Activated CD4-positive, alpha-beta T cell treated with anti-CD3 and anti-CD28 coated beads for 24 hours (primary cell): ENCODE measurements at places on chromosomes 2 and 18.

DNA sequence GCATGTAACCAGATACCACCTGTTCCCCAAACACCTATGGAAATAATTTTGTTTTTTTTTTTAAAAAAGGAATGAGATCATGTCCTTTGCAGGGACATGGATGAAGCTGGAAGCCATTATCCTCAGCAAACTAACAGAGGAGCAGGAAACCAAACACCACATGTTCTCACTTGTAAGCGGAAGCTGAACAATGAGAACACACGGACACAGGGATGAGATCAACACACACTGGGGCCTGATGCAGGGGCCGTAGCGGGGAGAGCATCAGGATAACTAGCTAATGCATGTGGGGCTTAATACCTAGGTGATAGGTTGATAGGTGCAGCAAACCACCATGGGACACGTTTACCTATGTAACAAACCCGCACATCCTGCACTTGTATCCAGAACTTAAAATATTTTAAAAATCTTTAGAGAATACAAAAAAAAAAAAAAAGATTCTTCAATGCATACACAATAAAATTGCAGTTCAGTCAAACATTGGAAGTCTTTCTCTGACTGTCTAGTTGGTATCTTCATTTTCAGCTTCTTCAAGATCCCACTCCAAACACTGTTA lies 11.6 kb upstream of the CASP10 start:
- no peak for DNase-seq

- no peak for DNase-seq
Observed at GRCh38 chr2:5521461-5521860, 170.7 kb upstream of the SOX11 start.

DNA sequence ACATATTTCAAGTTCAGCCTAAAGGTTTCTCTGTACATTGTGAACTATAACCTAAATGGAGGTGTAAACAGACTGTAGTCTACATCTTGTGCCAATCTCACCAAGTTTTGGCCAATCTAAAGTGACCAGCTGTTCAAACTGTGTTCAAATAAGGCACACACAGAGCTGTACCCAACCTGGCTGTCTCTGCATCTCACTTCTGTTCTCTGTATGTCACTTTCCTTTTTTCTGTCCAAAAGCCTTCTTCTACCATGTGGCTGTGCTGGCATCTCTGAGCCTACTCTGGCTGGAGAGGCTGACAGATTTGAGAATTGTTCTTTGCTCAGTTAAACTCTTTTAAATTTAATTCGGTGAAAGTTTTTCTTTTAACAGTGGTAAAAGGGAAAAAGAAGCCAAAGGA lies 817.9 kb downstream of the SOCS6 start:
- no peak for DNase-seq

GRCh38 chr2:6394276-6394675 lies 471.4 kb downstream of the CMPK2 start:
- DNase-seq = no peak

DNA sequence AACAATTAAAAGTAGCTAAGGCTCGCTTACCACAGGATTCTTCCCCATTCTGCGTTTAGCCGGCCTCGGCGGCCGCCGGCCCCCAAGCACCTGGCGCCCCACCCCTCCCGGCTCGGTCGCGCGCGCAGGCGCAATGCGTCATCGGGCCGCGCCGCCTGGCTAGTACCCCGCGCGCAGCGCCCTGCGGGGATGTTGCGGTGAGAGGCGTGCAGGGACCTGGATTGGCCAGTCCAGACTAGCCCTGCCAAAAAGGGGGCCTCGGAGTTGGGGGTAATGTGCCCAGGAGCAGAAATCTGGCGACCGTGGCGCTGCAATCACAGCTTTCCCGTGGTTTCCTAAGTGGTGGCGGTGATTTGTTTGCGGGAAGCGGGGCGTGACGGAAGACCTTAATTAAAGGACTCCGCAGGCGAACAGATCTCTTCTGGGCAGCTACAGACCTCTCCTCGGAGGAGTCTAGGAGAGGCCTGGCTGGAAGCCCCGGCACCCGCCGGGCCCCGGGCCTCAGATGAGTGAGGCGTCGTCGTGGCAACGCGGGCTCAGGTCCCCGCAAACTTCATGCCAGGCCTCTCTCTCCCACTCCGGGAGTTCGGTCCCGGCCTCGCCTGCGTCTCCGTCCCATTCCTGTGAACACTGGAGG lies 606 bp downstream of the TMEM237 start:
- peak; percentile 78 for DNase-seq

GRCh38 chr2:200394045-200394444 lies 87.6 kb downstream of the SPATS2L start:
- DNase-seq = no peak

DNA sequence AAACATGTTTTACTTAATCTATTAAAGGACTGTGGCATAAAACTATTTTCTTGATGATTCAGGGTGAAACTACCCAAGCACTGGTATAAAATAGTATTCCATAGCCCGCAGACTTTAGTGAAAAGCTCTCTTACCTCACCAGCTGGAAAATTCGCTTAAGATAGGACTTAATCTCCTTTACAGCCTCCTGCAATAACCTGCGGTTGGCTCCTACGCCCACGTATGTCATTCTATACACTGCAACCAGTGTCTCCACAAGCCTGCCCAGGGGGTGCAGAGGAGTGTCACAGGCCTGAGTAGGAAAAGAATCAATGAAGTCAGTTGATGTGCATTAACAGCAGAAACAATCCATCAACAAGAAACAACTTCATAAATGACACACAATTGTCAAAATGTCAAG lies 11.3 kb upstream of the MPP4 start:
- DNase-seq = no peak

GRCh38 chr2:191533693-191534180 lies 144.2 kb upstream of the NABP1 start:
- DNase-seq = no peak

GRCh38 chr18:45780568-45780967 lies 44.9 kb upstream of the SIGLEC15 start:
- no peak for DNase-seq

GRCh38 chr2:168550670-168551069 lies 94.6 kb downstream of the CERS6 start:
- DNase-seq = no peak

GRCh38 chr18:46152436-46152807 lies 48.2 kb downstream of the HAUS1 start:
- no peak for DNase-seq

- DNase-seq = no peak
Observed at GRCh38 chr18:8091035-8091434, 518.2 kb upstream of the RAB12 start.

GRCh38 chr2:40534528-40534927 lies 82.6 kb upstream of the SLC8A1 start:
- no peak for DNase-seq

DNA sequence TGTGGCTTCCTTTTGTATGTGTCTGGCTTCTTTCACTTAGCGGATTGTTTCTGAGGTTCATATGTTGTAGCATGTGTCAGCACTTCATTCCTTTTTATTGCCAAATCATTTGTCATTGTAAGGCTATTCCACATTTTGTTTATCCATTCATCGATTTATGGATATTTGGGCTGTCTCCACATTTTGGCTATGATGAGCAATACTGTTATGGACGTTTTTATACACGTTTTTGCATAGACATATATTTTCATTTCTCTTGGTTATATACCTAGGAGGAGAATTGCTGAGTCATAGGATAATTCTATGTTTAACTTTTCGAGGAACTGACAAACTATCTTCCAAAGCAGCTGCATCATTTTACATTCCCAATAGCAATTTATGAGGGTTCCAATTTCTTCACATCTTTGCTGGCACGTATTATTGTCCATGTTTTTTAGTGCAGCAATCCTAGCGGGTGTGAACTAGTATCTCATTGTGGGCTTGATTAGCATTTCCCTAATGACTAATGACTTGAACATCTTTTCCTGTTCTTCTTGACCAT lies 48.1 kb upstream of the TBC1D8 start:
- no peak for DNase-seq

- peak; percentile 26 for DNase-seq
Observed at GRCh38 chr2:246489-247144, 17.2 kb downstream of the SH3YL1 start.

- no peak for DNase-seq
Observed at GRCh38 chr2:127406454-127406853, 11.8 kb upstream of the PROC start.

DNA sequence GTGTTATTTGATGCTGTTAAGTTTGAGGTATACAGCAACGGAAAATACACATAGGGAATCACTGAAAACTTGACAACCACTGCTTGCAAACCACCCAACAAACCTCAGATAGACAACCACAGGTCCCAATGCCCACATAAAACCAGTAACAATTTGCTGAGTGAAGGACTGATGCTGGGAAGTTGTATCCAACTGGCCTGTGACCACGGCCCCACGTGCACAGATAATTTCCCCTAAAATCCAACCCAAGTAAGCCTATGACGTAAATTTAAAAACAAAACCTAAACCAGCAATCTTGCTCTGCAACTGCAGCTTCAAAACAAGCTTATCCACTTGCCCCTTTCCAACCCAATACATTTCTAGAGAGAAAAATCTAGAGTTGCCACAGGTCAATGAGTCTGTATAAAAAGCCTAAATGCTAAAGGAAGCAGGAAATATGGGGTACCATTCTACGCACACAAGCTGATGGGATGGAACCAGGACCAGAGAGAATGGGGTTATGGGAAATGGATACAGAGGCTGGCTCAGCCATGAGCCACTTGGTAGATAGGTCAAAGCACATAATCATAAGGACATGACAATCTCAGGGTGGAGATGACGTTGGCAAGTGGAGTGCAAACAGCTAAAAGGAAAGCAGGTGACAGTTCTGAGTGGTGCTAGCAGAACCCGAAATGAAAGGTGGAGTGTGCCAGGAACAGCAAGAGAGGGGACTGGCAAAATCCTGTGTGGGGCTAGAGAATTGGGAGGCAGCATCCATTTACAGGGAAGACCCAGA lies 27.8 kb upstream of the CREB1 start:
- DNase-seq = no peak

GRCh38 chr2:126886211-126886915 lies 12.3 kb upstream of the TEX51 start:
- DNase-seq = peak; percentile 17

DNA sequence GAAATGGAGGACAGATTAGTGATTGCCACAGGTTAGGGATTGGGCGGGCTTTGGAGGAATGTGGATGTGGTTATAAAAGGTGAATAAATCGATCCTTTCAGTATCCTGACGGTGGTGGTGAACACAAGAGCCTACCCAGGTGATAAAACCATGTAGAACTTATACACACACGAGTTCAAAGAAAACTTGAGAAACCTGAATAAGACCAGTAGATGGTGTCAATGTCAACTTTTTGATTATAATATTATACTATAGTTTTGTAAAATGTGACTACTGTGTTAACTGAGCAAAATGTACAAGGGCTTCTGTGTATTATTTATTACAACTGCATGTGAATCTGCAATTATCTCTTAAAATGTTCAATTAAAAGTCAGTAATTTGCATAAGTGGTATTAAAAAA lies 136.3 kb downstream of the ERBB4 start:
- no peak for DNase-seq

DNA sequence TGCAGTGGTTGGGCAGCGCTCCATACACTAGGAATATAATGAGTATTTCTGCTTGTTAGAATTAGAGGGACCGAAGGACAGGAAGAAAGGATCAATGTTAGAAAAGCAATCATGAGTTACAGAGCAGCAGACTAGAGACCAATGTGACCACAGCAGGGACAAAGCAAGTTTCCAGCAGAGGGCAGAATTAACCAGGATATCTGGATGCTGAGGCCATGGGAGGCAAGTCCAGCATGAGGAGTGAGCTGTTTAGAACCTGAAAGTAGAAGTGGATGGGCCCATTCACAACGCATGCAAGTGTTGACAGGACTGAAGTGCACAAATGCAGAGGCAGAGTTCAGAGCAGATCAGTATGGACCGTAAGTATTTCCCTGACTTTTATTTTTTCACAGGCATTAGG lies 910.4 kb upstream of the GYPC start:
- no peak for DNase-seq

DNA sequence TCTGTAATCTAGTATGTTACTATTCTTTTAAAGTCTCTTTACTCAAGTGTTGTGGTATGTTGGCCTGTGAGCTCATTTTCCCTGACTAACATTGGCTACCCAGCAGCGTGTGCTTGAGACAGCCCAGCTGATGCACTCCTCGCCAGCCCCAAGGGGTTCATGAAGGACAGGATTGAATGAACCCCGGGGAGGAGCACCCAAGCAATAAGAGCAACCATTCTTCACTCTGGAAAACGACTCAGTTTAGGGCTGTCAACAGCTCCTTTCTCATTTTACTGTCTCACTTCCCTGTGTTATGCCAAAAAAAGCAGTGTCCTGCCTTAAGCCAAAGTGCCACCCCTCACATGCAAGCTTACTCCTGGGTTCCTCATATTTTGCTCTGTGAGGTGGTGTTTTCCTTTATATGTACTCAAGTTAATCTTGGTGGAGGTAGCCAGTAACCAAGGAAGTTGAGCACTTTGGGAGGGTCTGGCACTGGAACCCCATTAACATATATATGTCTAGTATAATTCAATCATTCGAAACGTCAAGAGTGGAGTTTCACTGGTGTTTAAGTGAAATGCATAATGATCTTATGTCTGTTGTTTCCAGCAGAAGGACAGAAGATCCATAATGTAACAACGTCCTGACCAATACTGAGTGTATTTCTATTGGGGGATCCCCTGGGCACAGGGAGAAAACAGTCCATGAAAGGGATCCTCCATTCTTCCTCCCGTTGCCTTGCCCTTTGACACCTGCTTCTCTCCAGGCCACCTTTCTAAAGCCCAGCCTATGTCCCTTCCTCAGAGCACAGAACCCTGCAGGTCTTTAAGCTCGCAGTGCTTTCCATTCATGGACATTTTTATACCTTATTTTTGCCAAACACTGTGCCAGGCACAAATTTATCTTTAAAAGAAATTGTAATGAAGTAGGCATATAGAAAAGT lies 43.2 kb downstream of the ATIC start:
- DNase-seq = no peak

GRCh38 chr2:226742347-226742746 lies 57.3 kb downstream of the IRS1 start:
- DNase-seq = no peak

- DNase-seq = no peak
Observed at GRCh38 chr2:147829106-147829505, 15.7 kb upstream of the ACVR2A start.

DNA sequence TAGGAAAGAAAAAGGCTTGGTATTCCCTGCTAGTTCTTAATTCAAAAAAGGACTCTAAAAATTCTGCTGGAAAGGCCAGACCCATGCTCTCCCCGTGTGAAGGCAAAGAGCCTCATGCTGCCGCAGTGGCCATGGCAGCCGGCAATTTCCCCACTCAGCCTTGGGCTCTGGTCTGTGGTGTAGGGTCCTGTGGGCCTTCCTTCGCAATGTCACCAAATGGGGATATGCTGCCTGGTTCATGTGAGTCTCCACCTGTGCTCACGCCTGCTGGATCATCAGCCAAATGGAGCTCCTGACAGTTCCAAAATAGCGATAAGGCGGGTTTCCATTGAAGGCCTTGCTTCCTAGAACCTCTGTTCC lies 282.8 kb upstream of the ATP5MC3 start:
- DNase-seq = no peak
